Cerebellar nuclear complex (tissue), 1 donor: ENCODE measurements at places on chromosomes 12 and 14.

GRCh38 chr14:103246070-103246469 lies 88.0 kb upstream of the EIF5 start:
- no peak for DNase-seq

DNA sequence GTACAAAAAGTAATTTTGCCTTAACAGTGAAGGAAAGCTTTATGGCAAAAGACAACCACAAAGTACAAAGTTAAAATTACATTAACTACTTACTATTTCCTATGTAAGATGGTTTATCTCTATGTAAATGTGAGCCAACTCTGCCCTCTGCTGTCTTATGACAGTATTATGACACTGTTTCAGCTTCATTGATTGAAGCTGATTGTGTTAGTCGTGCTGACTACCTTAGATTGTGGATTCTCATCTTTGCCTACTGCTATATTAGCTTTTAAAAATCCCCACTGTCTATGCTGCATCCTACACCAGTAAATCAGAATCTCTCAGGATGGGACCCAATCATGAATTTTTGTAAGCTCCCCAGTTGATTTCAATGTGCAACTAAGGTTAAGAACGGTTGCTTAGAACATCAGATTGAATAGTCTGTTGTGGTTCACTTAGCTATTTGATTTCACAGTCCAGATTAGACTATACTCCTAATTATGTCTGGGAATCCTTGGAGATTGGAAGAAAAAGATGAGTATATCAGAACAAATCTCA lies 12.2 kb upstream of the SPTB start:
- DNase-seq = no peak

DNA sequence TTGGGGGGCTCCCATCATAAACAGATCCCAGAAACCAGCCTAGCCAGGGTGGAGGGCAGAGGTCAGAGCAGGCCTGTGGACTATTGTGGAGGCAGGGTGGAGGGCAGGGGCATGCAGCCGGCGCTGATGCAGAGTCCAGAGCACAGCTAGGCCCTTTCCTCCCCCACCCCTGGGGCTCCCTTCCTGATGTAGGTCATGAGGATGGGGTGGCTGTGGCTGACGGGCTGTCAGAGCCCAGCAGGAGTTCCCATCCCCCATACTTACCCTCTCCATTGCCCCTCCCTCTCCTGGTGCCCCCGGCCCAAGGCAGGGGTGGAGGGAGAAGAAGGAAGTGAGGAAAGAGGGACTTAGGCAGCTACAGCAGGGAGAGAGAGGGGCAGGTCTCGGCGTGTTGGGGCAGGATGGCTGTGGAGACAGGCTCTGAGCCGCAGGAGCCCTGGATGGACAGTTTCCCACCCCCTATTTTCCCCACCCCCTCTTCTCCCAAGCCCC lies 5.7 kb upstream of the ZNF385A start:
- DNase-seq = no peak

DNA sequence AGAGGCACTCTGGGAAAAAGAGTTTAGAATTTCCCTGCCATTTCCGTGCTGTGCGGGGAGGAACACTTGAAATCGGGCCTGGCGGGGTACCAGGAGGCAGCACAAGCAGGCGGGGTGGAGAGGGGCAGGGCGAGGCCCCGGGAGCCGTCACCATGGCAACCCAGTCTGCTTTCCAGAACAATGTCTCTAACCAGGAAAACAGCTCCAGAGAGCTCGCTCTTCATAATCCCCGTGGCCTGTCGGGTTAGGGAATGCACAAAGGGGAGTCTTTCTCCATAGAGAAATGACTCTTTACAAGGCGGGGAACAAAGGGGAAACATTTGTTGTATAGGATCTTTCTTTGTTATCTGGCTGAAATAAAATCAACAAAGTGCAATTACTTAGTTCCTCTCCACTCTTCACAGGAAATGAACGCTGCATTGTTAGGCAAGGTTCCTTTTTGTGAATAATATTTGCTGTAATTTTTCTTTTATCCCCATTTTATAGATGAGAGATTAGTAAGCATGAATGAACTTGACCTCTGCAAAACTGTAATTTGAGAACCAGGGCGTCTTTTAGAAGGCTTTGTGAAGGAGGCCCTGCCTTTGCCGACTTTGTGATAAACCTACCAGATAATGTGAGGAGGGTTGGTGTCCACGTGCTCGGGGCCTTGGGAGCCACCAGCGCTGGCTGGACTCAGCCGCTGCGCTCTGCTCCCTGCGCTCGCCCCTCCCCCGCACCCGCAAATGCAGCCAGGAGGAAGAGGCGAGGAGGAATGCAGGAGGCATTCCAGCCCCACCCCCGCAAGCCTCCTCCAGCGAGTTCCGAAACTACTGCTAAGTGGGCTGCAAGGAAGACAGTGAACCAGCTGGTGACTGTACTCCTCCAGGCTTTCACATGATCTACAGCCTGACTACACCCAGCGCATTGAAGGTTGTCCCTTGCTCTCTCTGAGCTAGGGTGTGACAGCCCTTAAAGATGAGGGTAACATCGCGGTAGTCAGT lies 105.2 kb upstream of the ATF7IP start:
- peak; percentile 52 for DNase-seq

DNA sequence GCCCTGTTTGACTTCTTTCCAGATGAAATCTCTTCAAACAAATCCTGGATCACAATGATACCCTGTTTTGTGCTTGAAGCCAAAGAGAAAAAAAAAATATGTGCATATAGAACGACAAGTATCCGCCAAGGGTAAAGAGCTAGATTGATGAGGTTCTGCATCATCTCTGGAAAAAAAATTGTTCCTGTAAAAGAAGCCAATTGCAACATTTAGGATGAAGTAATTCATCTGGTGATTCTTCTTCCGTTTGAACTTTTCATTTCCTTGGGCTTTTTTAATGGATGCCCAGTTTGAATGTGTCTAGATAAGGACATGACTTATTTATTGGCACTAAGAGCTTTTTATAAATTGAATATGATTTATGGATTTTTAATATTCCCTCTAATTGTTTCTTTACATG lies 38.1 kb upstream of the NPAS3 start:
- no peak for DNase-seq

- no peak for DNase-seq
Measured at GRCh38 chr14:31895206-31895605, 181.9 kb upstream of the ARHGAP5 start.

- no peak for DNase-seq
Measured at GRCh38 chr12:58384196-58384595, 442.8 kb downstream of the ATP23 start.

DNA sequence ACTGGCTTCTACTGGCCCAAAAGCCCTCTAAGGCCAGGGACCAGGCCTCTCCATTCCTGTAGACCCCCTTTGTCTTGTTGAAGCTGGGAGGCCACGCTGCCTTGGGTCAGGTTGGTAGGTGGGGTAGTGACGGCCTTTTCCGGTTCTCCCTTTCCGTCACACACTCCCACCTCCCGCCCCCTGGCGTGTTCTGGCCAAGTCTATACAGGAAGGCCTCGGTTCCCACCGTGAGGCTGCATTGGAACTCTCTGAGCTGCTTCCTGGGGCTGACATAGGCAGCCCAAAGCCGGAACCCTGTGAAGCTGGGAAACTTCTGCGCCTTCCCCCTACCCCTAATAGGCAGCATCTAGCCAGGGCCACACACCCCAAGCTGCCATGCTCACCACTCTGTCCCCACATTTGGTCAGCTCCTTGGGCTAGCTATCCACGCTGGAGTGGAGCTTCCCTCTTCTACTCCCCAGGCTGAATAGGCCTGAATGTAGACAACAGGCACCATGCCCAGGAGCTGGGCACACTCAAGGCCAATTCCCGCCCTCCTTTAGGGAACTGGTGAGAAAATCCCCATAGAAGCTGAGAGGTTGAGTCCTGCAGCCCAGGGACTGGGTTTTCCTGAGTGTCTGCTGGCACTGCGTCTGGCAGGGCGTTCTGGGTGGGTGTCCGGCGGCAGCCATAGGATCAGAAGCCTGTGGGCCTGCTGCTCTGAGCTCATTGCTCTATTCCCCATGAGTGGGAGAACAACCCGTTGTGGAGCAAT lies 35.7 kb downstream of the RIN3 start:
- no peak for DNase-seq

DNA sequence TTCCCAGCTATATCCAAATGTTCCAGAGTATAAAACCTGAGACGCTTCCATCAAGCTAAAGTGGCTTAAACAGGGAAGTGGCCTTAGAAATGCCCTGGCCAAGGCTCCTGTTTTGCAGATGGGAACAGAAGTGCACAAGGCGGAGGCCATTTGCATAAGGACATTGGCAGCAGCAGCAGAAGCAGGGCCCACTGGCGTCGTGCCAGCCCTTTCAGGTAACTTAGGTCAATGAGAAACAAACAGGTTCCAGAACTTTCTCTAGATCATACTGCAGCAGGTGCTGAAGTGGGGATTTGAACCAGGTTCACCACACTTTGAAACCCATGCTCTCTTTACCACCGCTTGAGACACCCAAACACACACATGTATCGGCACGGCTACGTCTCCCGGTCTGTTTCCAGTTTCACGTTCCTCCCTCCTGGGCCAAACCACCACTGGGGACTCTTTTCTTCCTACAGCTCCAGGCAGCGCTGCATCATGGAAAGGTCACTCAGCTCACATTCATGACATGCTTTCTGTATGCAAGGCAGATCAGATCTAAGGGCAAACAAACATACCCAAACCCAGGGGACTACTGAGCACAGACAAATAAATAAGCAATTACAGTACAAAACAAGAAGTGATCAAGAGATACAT lies 46.0 kb upstream of the PLEKHG6 start:
- no peak for DNase-seq

DNA sequence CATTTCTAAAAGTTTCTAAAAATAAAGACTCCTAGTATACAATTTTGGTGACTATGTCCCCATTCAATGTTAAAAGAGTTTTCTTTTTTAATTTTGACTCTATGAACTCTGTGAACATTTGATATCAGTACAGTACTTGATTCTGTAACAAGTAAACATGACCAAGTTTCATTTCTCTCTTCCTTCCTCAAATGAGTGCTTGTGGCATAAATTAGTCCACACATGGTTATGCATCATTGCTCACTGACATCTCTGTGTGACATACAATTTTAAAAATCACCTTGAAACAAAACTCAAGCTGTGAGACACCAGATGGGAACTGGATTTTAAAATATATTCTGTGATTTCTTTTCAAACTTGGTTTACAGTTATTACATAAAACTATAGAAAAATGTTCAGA lies 253.9 kb upstream of the MDGA2 start:
- DNase-seq = no peak

GRCh38 chr12:91603060-91603459 lies 420.4 kb upstream of the DCN start:
- no peak for DNase-seq

GRCh38 chr14:99265571-99265970 lies 6.4 kb downstream of the BCL11B start:
- DNase-seq = no peak

DNA sequence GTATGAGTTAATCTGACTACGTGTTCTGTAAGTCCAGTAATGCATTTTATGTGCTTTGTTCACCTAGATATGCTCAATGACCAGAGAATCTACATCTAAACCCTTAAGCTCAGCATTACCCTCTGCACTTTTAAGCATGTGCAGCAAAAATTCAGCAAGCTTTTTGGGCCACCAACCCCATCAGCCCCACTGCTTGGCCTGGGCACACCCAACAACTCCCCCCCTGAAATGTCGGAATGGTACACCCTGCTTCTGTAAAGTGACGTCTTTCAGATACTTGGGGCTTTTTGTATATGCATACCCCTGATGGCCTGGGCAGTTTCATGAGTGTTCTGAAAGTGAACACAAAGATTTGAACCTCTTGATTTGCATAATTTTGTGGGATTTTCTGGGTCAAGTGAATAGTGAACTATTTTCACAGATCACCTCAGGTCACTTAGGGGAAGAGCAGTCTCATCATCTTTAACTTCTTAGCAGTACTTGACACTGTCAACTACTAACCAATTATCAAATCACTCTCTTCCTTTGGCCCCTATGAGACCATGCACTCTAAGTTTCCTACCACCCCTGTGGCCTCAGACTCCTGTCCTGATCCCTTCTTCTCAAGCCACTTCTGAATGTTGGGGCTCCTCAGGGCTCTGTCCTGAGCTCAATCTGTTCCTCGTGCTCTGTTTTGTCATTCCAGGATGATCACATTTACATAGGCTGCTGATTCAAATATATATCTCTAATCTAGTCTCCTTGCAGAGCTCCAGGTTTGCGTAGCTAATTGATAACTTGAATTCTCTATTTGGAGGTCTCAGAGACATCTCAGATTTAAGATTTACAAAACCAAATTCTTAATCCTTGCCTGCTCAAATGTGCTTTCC lies 36.3 kb upstream of the PPM1A start:
- DNase-seq = no peak

- DNase-seq = no peak
Measured at GRCh38 chr12:29050503-29050902, 98.6 kb upstream of the FAR2 start.

GRCh38 chr14:105883066-105884005 lies 357.0 kb downstream of the TMEM121 start:
- DNase-seq = no peak

- DNase-seq = no peak
Measured at GRCh38 chr14:94677213-94677612, 65.0 kb downstream of the SERPINA3 start.

DNA sequence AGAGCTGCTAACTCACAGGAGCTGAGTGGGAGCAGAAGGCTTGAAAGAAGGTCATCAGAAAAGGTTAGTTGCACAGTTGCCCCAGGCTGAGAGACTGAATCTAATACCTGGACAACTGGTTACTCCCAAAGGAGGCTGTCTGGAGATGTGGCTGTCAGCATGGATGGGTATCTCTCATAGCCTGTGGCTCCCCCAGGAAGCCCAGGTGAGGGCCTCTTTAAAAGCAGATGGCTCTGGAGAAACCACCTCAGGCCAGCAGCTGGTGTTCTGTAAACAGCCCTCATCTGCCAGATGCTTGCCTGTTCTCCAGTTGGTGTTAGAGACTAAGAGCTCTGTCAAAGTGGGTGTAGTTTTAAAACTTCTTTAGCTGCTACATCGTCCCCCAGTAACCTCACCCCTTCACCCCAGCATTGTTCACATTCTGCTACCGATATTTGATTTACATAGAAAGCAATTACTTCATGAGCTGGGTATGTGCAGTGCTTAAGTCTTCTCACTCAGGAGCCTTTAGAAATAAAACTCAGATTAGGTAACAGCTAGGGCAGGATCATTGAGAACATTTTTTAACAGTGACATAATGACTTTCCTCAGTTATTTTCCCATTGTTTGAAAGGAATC lies 25.8 kb downstream of the DACT1 start:
- no peak for DNase-seq

GRCh38 chr12:105882404-105882803 lies 256.4 kb downstream of the NUAK1 start:
- no peak for DNase-seq

- no peak for DNase-seq
Measured at GRCh38 chr14:99792551-99793212, 531 bp upstream of the EML1 start.
